ENCODE measurements at places on chromosomes 7 and 10. TPM values are rescaled to one million over a fixed set of nuclear protein-coding genes. Genes with fewer than 3 reads are reported as not detected.

DNA sequence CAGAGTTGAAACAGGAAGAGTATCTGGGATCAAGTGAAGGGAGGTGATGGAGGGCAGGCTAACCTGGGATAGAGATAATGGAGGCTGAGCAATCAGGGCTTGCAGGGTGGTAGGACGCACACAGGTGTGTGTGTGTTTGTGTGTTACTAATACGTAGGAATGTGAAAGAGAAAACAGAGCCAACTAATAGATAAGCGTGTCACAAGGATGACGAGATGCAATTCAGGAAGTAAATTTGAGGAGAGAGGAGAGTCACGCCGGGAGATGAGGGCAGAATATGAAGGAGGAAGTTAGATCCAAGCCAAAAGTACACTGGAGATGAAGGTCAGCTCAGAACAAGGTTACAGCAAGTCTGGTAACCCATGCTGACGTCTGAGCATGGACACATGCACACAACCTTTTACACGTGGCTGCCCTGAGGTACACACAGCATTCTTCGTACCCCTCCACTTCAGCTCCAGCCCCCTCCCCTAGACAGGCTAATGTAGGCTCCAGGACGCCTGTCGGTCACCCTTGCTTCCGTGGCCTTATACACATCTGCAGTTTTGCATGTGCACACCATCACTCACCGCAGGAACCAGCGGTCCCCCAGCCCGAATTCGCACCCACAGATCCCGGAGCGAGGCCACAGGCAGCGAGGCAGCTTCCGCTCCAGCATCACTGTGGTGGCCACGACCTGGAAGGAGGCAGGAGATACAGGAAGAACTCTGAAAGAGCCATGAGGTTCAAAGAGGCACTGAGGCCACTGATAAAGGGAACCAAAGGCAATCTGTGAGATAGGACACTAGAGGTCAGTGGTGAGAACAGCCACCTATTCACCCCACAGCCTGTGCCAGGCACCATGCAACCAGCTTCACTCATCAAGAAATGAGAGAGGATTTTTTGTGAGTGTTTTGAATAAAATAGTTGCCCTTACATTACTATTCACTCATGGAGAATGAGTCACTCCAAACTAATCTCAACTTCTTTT, 23.7 kb upstream of the TRPV6 start:
- DNase-seq = peak; percentile 70

DNA sequence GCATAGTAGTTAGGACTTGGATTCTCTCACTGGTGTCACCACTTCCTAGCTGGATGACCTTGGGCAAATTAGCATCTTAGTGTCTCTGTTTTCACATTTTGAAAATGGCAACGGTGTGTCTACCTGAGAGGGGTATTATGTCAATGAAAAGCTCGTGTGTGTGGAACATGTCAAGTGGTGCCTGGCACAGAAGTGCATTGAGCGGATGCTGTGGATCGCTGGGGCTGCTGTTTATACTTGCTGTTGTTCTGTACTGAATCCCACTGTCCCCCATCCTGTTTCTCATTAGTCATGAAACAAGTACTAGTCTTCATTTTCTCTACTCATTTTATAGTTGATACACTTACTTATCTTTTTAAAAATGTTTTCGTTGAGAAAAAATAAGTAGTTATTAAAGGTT, 26.1 kb downstream of the RBM33 start:
- no peak for DNase-seq

- DNase-seq = no peak
Measured at GRCh38 chr10:11322698-11323097, 288.8 kb downstream of the USP6NL start.

- no peak for DNase-seq
Measured at GRCh38 chr7:24707988-24708615, 49.2 kb downstream of the GSDME start.

DNA sequence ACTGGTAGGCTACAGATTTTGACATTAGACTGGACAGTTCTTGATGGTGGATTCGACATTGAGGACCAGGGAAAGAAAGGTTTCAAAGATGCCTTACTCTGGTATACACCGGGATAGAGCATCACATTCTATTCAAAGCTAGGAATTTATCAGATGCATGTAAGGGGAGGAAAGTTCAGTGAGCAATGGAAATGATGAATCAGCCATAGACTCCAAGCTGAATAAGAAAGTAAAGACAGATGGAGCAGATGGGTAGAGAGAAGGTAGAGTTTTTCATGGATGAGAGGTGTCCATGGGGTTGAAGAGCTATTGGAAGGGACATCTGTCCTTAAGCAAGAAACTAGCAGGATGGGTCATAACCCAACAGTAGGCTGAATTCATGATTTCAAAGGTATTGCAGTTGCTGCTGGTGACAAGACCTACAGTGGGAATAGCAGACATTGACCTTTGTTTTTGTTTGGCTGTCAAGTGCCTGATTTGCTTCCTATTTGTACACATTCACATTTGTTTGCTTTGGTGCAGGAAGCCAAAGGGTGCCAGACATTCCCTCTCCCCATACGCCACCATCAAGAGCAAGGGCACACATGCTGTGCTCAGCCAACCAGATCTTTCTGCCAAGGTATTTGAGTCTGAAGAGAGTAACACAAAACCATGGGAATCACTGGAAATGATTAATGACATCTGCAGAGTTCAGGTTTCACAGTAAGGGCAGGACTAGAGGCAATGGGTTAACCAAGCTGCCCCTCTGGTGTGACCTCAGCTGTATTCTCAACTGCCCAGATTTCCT, 8.6 kb upstream of the CACUL1 start:
- DNase-seq = no peak

- peak; percentile 97 for DNase-seq
Measured at GRCh38 chr10:110426294-110427181, 71.2 kb upstream of the DUSP5 start.

GRCh38 chr7:5797716-5798115, 16.3 kb upstream of the RNF216 start:
- DNase-seq = no peak

DNA sequence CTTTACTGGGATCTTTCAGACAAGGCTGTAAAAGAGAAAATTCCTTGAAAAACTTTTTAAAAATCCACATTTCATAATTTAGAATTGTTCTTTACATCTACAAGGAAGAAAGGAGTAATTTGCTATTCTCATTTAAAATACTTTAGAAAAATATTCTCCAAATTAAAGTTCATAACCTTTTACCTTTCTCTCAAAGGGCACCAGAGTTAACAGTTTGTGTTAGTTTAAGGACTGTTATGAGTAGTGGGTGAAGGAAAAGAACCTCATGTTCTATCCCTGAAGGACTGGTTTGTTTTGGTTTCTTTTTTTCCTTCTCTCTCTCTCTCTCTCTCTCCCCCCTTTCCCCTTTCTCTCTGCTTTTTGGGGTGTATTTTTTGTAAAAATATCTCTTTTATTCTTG, 4.1 kb downstream of the AGMO start:
- no peak for DNase-seq

DNA sequence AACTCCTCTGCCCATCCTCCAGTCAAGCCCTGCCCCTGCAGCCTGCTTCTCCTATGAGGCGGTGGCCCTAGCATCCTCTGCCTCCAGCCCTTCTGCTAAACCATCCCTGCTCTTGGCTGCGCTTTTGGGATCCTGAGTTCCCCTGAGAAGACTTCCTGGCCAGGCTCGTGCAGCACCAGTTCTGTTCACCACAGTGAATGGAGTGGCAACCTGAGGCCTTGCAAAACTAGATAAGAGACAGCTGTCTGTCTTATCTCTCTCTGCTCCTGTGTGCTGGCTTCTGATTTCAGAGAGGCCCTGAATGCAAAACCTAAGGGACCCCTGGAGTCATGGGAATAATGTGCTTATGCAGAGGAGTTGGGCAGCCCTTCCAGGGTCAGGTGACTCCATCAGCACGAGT, 119.2 kb downstream of the TMEM178B start:
- DNase-seq = no peak

DNA sequence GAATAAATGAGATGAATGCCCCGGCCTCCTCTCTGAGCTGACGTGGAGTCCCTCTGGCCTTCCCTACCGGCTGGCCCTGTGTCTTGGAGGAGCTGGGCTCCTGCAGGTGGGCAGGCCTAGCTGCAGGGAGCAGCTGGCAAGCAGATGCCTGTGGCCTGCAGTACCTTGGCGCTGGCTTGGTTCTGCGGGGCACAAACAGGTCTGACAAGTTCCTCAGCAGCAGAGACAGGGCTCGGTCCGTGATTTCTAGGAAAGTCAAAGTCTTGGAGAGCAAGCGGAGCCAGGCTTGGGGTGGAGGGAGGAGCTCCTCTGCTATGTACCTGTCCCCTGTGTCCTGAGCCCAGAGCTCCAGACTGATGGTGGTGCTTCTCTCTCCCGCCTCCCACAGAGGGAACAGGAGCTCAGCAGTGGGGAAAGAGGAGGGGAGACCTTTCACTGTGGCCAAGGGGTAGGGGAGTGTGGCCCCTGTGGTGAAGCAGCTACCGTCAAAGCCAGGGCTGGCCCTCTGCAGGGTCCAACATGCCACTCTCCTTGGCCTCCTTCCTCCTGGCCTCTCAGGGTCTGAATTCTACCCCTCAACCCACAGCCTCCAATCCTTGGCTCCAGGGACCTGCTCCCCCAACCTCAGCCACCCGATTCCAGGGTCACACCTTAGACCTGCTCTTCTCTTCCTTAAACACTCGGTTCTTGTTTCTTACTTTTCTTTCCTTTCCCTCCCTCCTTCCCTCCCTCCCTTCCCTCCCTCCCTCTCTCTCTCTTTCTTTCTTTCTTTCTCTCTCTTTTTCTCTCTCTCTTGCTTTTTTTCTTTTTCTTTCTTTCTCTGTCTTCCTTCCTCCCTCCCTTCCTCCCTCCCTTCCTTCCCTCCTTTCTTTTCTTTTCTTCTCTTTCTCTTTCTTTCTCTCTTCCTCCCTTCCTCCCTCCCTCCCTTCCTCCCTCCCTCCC, 20.1 kb downstream of the MYL10 start:
- no peak for DNase-seq

DNA sequence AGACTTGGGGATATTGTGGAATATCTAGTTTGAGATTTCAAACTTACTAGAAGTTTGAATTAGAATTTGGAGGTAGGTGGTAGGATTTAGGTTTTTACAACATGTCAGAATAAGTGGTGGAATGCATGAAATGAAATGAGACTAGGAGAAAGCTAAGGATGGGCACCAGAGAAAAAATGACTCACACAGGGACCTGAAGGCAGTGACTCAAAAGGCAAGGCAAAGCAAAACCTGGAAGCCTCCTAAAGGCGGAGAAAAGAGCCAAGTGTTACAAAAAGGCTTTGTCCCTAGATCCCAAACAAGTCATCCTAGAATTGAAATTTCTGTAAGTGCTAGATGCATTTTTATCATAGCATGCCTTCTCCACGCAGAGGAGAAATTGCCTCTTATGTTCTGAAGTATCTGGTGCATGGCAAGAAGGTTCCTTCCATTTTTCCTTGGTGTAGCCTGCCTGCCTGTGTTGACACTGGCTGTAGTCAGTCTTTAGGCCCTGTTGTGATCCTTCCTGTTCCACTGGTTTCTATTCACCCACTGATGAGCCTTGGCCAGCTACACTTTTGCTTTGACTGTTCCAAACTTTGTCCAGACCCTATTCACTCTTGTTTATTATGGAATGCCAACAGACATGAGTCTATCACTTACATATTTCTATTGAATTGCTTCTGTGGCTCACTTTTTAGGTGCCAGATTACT, 109.3 kb downstream of the ETV1 start:
- no peak for DNase-seq

- no peak for DNase-seq
Measured at GRCh38 chr10:70762441-70763175, 22.6 kb downstream of the TBATA start.

DNA sequence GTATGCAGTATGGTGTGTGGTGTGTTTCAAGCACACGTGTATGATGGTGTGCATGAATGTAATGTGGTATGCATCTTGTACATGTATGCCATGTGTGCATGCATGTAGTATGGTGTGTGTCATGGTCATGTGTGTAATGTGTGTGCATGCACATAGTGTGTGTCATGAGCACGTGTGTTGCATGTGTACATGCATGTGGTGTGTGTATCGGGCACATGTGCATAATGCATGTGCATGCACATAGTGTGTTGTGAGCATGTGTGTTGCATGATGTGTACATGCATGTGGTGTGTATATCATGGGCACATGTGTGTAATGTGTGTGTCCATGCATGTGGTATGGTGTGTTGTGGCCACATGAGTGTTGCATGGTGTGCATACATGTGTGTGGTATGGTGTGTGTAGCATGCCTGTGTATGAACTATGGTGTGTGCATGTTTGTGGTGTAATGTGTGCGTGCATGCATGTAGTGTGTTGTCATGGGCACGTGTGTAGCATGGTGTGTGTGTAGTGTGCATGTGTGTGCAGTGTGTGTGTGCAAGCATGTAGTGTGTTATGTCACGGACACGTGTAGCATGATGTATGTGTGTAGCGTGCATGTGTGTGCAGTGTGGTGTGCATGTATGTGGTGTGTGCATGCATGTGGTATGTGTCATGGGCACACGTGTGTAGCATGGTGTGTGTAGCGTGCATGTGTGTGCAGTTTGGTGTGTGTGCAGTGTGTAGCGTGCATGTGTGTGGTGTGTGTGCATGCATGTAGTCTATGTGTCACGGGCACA, 17.6 kb downstream of the KNDC1 start:
- DNase-seq = no peak

DNA sequence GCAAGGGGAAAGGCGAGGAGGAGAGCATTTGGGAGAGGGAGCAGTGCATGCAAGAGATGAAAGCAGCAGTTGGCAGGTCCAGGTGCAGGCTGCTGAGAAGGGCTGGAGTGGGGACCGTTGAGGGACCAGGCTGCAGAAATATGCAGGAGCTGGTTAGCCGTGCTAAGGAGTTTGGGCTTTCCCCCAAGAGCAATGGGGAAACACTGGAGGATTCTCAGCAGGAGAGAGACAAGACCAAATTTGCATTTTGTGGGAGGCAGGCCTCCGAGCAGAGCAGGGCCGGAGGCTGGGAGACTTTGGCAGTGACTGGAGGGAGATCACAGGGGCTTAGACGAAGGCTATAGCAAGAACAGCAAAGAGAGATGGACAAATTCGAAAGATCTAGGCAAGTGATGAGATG, 11.8 kb downstream of the BTBD16 start:
- DNase-seq = no peak

DNA sequence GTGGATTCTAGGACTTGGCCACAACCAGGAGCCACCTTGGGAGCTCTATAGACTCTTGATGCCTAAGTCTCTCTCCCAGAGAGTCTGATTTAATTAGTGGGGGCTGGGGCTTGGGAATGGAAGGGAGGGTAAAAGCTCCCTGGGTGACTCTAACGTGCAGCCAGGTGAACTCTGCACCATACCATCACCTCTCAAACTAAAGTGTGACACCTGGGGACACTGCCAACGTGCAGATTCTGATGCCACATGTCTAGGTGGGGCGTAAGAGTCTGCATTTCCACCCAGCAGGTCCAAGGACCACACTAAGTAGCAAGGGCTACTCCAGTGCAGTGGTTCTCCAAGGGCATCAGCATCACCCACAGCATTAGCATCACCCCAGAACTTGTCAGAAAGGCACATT, 28.3 kb downstream of the LRRC20 start:
- DNase-seq = no peak

DNA sequence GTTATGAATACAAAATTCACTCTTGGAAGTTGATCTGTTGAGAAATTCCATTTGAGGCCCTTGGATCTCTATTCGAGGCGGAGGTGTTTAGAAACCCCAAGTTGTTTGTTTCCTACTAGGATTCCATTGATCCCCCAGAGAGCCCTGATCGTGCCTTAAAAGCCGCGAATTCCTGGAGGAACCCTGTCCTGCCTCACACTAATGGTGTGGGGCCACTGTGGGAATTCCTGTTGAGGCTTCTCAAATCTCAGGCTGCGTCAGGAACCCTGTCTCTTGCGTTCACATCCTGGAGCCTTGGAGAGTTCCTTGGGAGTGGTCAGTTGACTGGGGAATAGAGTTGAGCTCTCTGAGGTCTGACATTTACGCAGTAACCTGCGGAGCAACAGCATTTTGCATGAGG, 1.2 kb downstream of the CFAP69 start:
- no peak for DNase-seq

The HOXA11 gene
- 0.61 TPM for polyA plus RNA-seq

The CPA2 gene
- polyA plus RNA-seq = not detected

The METTL27 gene
- polyA plus RNA-seq = 5.8 TPM

The RNF32 gene
- polyA plus RNA-seq = 1.8 TPM

Data from A549 (cell line).